Kidney tubule cell (primary cell): ENCODE measurements at places on chromosomes 6 and 20.

- DNase-seq = no peak
Observed at GRCh38 chr6:108302386-108302785, 7.5 kb downstream of the AFG1L start.

GRCh38 chr6:43812850-43813578 lies 43.0 kb downstream of the VEGFA start:
- peak; percentile 62 for DNase-seq

- DNase-seq = no peak
Observed at GRCh38 chr20:59456342-59457279, 147.7 kb upstream of the PHACTR3 start.

DNA sequence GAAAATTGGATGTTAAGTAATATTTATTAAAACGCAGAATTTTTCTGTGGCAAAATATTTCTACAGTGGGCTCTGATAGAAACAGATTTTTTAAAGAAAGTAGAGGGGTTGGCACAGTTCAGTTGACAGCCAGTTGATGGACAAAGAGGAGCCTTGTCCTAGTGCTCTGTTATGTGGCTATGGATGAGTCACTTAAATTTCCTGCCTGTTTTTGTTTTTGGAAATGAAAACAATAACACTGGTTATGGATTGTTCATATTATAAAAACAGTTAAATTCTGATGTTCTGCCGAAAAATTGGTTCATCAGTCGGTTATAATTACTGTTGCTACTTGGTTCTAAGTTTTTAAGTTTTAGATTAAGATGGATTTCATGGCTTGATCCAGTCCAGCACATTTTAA lies 42.8 kb downstream of the MYO6 start:
- DNase-seq = no peak

- no peak for DNase-seq
Observed at GRCh38 chr6:81906041-81906440, 153.6 kb upstream of the TENT5A start.

DNA sequence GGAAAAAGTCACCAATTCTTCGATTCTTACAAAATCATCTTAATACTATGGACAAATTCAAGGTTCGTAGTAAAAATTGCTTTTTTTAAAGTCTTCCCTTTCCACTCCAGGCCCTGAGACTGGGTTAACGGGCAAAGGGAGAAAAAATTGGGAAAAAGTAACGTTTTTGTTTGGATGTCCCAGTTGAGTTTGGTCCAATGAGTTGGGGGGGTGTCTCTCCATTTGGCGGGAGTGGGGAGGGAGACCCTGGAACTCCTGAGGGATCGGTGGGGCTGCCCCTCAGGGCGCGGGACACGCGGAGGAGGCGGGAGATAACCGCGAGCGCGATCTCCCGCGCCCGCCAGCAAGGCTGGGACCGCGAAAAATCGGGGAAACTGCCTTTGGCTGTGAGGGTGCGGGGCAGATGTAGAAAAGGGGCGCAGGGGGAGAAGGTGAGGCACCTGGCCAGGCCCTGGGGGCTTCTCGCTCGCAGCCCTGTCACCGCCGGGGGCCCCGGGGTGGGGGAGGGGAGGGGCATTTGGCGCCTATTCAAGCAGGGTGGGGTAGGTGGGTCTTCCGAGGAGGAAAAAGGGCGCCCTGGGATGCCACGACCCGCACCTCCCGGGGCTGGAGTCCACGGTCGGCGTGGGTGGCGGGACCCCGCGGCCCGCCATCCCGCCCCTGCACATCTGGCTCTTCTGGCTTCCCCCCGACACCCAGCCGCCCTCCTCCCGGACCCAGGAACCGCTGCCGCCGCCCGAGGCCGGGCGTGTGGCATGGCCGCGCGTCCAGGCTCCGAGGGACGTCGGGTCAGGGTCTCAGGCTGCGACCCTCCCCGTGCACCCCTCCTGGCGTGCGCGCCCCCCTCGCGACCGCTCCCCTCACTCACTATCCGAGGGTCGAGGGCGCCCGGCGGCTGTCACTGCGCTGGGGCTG lies 595 bp downstream of the FBXO5 start:
- DNase-seq = no peak

GRCh38 chr20:36303020-36303595 lies 3.0 kb upstream of the DLGAP4 start:
- no peak for DNase-seq

- DNase-seq = no peak
Observed at GRCh38 chr6:40724886-40725285, 137.7 kb upstream of the LRFN2 start.

GRCh38 chr6:126698732-126699240 lies 358.9 kb downstream of the CENPW start:
- DNase-seq = no peak

DNA sequence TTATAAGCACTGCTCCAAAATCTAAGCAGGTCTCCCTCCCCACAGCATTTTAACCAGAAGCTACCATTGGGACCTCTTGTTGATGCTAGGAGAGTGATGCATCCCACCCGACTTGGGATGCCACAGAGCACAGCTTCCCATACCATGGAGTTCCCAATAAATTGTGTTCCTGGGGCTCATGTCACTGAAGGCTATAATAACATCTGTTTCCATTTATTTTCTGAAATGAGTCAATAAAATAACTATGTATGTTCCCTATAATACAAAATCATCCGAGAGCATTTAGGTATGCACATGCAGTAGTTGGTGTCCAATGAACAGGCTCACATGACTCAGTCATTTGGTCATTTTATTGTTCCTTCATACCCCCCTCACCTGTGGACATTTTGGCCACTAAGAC lies 204.2 kb downstream of the TBC1D7 start:
- DNase-seq = no peak

GRCh38 chr6:31651602-31652191 lies 764 bp downstream of the BAG6 start:
- DNase-seq = peak; percentile 87

DNA sequence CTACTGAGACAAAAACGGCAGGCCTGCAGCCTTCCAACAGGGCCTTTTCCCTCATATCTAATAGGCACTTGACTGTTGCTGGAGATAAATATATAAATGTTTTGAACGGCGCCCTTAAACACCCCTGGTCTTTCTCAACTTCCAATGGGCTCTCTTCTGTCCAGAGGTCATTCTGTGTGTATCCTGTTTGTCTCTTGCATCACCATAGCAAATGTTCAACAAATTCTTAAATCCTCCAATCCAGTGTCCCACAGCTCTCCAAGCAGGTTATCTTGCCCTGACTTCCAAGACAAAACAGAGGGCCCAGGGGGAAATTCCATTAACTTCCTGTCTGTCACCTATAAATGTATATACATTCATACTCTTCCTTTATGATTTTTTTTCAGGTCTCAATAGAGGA lies 62.0 kb downstream of the OR2J2 start:
- DNase-seq = no peak

- no peak for DNase-seq
Observed at GRCh38 chr20:13271977-13272975, 51.2 kb downstream of the ISM1 start.

DNA sequence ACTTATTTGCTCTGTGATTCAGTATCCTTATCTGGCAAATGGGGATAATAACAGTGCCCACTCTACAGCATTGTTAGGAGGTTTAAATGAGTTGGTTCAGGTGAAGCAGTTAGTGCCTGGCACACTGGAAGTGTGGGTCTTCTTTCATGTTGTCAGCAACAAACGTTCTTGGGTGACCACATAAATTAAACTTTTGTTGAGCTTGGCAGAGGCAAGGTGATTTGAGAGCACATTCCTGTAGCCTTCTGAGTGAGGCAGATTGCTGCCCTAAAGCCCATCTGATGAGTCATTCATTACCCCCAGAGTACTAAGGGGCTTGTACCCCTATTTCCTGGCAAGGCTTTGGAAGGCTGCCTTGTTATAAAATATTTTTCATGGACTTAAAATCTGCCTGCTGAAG lies 25.8 kb downstream of the SEC23B start:
- peak; percentile 35 for DNase-seq

DNA sequence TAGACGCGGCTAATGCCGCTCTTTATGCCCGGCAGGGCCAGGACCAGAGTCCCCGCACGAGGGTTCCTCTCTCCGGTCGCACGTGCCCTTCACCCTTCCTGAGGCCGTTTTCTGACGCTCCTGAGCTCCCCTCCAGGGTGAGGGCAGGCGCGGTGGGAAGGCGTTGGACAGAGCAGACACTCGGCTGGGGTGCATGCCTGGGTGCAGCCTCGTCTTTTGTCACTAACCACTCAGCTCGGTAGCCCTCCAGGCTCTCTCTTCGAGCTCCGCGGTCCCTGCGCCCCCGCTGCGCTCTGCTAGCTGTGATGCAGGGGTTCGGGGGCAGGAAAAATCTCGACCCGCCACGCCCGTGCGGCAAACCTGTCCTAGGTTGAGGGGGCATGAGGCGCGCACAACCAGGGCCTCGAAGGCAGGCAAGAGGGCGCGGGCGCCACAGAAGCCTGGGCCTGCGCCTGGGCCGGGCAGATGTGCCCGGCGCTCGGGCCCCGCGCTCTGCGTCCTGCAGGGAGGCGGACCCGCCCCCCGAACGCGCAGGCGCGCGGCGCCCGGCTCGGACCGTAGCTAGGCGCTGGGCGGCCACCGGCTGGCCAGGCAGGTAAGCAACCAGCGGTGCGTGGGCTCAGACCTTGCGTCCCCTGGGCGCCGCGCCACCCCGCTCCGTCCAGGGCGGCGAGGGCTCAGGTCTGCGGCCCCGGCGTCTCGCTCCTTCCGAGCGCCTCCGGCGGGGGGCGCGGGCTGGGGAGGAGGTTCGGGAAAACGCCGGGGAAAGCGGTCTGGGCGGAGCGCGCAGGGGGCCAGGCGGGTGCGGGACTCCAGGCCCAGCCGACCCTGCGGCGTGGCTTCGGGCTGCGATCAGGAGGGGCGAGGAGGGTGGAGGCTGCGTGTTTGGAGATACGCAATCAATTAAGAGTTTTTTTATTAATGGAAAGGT lies at the start of gene L3MBTL1:
L3MBTL1 (plus strand) TSS at position 548 of the 931 bp plus-strand sequence. CDS start 5,807 bp downstream, outside the sequence.
- DNase-seq = peak; percentile 77

GRCh38 chr20:45372241-45372640 lies 5.9 kb downstream of the TP53TG5 start:
- no peak for DNase-seq

DNA sequence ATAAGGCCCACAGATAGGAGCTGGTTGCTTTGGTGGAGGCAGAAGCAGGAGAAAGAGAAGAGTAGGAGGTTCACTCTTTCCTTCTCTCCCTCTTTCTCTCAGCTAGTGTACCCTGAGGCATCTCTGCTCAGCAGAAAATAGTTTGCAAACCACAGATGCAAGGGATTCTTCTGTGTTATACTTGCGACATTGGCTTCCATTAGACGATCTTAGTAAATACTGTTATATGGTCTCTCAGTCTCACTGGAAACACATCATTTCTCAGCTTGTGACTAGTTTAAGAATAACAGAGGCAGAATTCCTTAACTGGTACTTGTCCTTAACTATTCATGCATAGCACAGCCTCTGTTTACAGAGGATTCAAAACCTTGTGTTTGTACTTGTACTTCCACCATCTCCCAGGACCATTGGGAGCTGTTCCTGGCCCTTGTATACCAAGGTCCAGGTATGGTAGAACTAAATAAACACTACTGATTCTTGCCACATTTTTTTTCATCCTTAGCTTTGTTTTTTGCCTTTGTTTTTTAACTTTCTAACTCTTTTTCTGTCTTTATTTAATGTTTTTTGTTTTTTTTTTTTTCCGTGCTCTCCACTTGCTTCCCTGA lies 218.2 kb downstream of the OTOR start:
- peak; percentile 57 for DNase-seq

- peak; percentile 93 for DNase-seq
Observed at GRCh38 chr20:24773751-24774201, 175.3 kb upstream of the CST7 start.

DNA sequence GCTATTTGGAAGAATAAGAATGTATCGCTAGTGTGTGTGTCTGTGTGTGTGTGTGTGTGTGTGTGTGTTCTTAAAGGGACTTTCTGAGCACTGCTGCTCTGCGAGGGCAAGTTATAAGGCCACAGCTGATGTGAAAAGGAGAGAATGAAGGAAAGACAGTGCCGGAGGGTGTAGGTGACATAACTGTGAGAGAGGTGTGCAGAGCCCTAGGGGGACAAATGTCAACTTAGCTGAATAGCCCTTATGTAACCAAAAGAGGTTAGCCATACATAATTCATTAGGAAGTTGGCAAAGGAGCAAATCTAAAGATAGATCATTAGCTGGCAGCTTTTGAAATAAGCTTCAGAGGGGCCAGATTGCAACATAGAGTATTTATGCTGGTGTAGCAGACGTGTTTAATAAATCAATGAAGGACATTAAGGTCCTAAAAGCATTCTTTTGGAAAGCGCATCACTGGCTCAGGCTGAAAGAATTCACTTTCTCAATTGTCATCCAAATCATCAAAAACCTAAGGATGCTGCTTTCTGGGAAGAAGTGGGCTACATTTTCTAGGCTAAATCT lies 81.0 kb downstream of the NDUFAF5 start:
- peak; percentile 6 for DNase-seq

GRCh38 chr20:46994341-46994740 lies 99.7 kb downstream of the EYA2 start:
- DNase-seq = no peak

GRCh38 chr20:48706710-48707365 lies 121.0 kb downstream of the PREX1 start:
- DNase-seq = no peak

- peak; percentile 16 for DNase-seq
Observed at GRCh38 chr6:25714765-25715164, 39.8 kb upstream of the SLC17A4 start.

- DNase-seq = no peak
Observed at GRCh38 chr20:10492844-10493243, 57.7 kb downstream of the SLX4IP start.

DNA sequence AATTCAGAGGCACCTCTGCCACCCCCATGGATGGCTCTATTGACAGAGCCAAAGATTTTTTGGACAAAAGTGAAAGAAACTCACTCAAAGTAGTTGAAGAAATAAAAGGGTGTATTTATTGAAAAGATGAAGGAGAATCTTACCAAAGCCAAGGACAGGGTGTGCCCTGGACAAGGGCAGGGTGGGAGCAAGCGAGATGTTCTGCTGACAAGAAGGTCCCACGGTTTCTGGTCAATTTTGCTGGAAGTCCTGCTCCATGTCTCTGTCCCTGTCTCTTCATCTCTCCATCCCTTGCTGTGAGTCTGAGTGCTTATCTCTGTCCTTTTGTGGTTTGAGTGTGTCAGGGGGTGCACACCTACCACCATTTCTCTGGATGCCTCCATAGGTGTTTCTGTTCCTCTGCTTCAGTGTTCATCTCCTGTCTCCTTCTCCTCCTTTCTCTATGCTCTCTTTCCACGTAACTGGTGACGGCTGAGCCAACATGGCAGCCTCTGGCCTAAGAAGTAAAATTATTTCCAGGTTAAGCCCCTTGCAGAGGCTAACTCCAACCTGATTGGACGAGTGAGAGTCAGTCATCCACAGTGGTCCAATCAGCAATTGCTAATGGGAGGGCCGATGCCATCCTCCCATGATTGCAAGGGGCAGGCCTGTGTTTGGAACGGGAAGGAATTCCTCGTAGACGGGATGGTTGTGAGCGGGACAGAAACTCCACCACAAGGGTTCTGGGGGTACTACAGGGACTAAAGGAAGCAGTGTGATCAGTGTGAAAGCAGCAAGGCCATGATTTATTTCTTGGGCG lies 502.1 kb upstream of the CDH4 start:
- no peak for DNase-seq

DNA sequence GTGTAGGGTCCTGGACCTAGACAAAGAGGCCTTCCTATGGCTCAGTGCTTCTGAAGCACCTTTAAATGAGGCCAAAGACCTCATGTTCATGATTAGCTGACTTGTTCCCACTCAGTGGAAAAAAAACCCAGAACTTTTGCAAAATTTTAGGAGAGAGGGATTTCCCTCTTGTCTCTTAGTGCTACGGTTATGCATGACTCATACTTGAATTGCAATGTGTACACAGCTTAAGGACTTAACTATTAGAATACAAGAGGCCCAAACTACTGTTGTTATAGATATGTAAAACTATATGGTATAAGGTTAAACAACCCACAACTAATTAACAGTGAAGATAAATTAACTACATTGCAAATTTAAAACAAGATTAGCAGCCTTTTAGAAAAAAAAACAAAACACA lies 32.3 kb upstream of the HLA-A start:
- DNase-seq = no peak

GRCh38 chr6:100186552-100186951 lies 192.5 kb upstream of the MCHR2 start:
- peak; percentile 37 for DNase-seq
